ENCODE measurements at places on chromosomes 12 and 14.
A peak's percentile ranks its signal among the peaks of the same experiment; 100 is the strongest.

DNA sequence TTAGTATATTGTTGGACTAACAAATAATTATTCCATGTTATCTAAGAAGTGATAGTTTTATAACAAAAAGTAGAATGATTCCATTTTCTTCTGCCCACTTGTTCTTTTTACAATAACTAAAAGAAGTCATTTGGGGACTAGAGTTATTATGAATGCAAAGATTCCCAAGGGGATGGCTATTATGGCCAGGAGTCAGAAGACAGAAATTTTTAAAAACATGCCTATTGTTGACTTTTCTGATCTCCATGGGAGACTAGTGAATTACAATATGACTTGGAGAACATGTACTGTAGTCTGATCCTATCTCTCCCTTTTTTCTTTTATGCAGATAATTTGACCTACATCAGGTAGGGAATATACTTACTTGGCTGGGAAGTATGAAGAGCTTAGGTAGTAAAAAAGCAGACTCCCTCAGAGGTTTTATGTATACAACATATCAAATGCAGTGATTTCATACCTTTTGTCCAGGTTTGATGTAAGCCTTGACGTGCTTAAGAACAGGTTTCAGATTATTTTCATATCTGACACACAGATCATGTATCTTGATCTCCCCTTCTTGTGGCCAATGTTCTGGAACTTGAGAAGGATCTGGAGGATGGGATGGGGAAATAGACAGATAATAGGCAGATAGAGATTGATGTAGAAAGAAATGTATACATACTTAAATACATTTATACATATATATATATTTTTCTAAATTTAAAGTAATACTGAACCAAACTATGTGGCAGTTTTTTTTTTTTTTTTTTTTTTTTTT, 41.0 kb upstream of the KCNJ8 start:
- H3K27ac ChIP-seq, result no peak overlapping the region
- H3K27me3 ChIP-seq, result no peaks in the 10 kb centered on the region
- no peaks in the 10 kb centered on the region for H3K36me3 ChIP-seq
- H3K4me1 ChIP-seq, result no peaks in the 10 kb centered on the region

DNA sequence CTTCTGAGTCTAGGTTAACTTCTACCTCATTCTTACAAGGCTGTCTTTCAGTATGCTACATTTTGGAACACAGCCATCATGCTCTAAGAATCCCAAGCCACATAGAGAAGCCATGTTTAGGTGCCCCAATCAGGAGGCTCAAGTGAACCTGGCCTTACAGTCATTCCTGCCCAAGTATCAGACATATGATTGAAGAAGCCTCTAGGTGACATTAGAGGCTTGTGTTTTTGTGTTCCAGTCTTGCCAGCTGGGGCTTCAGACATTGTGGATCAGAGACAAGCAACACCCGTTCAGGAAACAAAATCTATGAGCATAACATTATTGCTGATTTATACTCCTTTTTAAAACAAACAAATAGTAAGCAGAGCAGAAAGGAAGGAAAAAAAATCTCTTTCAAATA, 8.1 kb upstream of the SLC16A7 start:
- H3K27ac ChIP-seq, result no peak overlapping the region
- H3K4me3 ChIP-seq, result no peak overlapping the region
- no peaks in the 10 kb centered on the region for H3K27me3 ChIP-seq
- H3K36me3 ChIP-seq, result no peaks in the 10 kb centered on the region
- H3K4me1 ChIP-seq, result no peaks in the 10 kb centered on the region
- no peak for DNase-seq

DNA sequence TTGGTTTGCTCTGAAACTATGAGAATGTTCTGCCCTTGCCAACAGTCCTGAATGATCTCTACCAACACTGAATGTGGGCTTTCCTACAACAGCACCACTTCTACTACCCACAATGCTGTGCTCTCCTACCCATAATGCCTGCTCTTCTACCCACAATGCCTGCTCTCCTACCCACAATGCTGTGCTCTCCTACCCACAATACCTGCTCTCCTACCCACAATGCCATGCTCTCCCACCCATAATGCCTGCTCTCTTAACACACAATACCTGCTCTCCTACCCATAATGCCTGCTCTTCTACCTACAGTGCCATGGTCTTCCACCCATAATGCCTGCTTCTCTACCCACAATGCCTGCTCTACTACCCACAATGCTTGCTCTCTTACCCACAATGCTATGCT, 92.3 kb downstream of the KCNK13 start:
- DNase-seq, result no peak
- H3K36me3 ChIP-seq, result no peaks in the 10 kb centered on the region
- H3K4me1 ChIP-seq, result no peaks in the 10 kb centered on the region
- H3K4me3 ChIP-seq, result no peak overlapping the region
- H3K27ac ChIP-seq, result no peak overlapping the region
- no peaks in the 10 kb centered on the region for H3K27me3 ChIP-seq

DNA sequence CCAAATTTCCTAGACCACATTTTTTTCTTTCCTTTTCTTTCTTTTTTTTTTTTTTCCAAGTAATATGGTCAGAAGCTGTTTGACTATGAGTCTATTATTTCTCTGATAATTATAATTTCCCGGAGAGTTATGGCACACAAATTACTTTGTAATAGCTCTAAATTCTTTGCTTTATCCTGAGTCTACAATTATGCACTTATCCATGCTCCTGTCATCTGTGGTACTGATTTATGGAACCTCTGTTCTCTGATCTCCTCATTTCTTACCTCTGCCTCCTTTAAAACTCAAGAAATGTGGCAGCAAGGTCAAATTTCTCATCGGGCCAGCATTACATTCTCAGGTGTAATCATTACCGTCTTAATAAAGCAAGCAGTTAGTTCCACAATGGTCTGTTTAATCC, 282.1 kb downstream of the PAWR start:
- H3K27me3 ChIP-seq, result no peaks in the 10 kb centered on the region
- no peak overlapping the region for H3K27ac ChIP-seq
- DNase-seq, result no peak
- H3K36me3 ChIP-seq, result no peaks in the 10 kb centered on the region

GRCh38 chr14:51139121-51139681, 44.3 kb upstream of the TRIM9 start:
- H3K36me3 ChIP-seq, result no peaks in the 10 kb centered on the region
- no peaks in the 10 kb centered on the region for H3K4me1 ChIP-seq
- no peak overlapping the region for H3K27ac ChIP-seq
- DNase-seq, result no peak
- no peaks in the 10 kb centered on the region for H3K27me3 ChIP-seq

DNA sequence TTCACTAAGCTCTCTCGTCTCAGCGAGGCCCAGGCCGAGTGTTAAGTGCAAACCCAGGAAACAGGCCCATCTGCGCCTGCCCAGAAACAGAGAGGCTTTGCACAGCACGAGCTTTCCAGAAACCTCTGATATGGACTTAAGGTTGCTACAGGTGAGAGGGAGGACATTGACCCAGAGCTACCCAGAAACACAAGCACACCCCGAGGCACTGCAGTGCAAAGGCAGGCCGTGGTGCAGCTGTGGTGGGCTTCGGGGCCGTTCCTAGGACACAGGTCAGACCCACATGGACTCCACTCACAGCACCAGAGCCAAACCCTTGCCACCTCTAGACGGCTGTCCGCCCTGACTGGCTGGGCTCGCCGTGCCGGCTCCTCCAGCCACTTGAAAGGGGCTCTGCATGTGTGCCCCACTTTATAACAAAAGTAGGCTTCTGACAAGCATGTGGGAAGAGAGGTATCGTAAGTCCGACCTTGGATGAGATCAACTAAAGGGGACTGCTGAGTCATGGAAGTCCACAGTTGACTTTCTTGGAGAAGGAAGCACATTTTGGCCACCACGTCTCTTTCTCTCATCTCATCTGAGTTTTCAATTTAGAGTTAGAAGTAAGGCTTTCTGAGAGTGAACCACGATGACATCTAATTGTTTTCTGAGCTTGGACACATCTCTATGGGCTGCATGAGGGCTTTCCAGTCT, 38.2 kb downstream of the CACNA2D4 start:
- H3K36me3 ChIP-seq, result no peaks in the 10 kb centered on the region
- no peaks in the 10 kb centered on the region for H3K4me1 ChIP-seq
- H3K27me3 ChIP-seq, result no peaks in the 10 kb centered on the region
- no peak for DNase-seq

GRCh38 chr12:65896743-65897142, 72.5 kb downstream of the HMGA2 start:
- no peaks in the 10 kb centered on the region for H3K4me1 ChIP-seq
- H3K36me3 ChIP-seq, result no peaks in the 10 kb centered on the region
- H3K27me3 ChIP-seq, result no peaks in the 10 kb centered on the region
- H3K4me3 ChIP-seq, result no peak overlapping the region
- no peak overlapping the region for H3K27ac ChIP-seq

DNA sequence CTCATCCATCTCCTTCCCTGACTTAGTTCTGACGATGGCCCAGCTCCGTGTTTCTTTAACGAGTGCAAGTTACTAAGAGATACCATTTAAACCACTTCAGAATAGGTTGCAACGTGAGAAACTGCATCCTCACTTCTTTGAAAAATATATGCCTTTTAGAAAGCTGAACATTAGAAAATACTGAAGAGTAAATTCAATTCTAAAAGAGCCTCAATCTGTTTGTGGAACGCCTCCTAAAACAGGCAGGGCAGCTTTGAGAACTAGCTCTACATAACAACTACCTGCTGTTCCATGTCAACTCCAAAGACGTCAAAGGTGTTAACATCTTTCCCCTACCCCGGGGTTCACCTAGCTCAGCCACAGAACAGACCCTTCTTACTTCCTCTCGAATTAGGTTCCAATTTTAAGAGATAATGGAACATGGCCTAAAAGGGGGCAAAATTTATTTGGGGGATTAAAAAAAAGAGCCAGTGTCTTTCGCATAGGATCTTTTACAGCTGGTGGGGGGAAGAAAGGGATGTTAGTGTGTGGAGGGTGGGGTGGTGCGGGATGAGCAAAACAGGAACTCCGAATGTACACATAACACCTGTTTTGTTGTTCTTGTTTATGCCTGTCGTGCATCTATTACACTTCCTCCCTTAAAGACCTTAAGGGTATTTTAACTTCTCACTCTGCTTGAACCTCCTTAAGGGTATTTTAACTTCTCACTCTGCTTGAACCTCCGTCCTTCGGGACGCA, 3.3 kb downstream of the BHLHE41 start:
- H3K27ac ChIP-seq, result peak overlapping the region; percentile 90
- H3K4me3 ChIP-seq, result peak overlapping the region; percentile 65
- no peaks in the 10 kb centered on the region for H3K36me3 ChIP-seq

Measured in MM.1S (cell line).